Tibial artery (tissue), 4 donors: ENCODE measurements at places on chromosomes 12 and 14.

- no peak for DNase-seq
Measured at GRCh38 chr14:26414926-26415325, 182.9 kb downstream of the NOVA1 start.

DNA sequence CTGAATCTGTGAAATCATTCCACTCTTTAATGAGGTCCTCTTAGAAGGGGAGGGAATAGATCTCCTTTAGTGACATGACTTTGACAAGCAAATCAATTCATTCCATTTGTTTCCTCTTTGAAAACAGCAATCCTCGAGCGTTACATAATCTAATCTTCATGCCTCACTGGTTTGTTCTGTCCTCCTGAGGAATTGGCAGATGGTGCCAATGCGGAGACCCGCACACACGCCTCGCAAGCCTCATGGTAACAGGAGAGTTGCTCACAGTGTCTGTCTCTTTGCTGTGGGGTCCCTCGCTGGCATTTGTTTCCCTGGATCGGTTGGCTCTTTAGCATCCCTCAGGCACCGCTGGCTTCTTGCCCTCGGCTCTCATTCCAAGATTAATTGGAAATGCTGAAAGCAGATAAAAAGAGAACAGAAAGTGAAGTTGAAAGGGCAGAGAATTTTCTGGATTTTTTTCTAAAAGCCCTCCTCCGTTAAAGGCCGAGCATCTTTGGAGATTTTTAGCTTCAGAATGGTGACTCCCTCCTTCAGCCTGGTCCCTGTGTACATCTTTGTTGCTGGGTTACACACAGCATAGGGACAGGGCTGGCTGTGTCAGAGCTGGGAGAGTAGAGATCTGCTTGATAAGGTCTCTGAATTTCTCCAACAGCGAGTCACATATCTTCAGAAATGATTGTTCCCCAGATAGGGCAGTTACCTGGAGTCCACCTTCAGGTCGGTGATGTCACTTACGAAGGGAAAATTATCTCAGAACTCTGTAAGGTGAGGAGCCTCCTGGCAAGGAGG, 10.1 kb upstream of the CABP1 start:
- DNase-seq, result no peak

DNA sequence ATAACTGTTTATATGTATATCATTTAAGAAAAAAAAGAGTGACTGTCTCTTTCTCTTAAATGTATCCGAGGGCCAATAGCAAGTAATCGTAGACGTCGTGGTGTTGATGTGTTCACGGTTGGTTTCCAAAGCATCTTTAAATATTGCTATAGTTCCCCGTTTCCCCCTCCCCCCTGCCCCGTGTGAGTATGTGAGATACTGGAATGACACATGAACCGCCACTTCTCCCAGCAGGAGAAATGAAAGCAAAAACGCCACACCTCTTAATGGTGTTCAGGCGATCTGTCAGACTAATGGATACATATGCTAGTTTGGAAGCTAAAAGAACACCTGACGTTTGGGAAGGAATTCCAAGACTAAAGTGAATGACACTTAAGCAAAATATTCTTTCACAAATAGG, 258.3 kb downstream of the FOXN3 start:
- no peak for DNase-seq

DNA sequence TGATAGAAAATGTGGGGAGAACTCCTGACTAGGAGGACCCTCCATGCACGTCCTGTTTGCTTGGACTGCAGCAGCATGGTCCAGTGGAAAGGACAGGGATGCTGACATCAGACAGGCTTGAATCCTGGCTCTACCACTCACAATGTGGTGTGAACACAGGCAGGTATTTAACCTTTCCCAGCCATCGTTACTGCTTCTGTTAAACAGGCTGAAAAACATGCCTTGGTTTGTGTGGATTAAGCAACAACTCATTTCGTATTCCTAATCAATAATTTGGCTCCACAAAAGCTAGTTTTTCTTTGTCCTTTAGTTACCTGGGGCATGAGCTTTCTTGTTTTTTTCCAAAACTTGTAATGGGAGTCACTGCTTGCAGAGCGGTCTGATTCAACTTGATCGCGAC, 41.0 kb downstream of the APPL2 start:
- no peak for DNase-seq

DNA sequence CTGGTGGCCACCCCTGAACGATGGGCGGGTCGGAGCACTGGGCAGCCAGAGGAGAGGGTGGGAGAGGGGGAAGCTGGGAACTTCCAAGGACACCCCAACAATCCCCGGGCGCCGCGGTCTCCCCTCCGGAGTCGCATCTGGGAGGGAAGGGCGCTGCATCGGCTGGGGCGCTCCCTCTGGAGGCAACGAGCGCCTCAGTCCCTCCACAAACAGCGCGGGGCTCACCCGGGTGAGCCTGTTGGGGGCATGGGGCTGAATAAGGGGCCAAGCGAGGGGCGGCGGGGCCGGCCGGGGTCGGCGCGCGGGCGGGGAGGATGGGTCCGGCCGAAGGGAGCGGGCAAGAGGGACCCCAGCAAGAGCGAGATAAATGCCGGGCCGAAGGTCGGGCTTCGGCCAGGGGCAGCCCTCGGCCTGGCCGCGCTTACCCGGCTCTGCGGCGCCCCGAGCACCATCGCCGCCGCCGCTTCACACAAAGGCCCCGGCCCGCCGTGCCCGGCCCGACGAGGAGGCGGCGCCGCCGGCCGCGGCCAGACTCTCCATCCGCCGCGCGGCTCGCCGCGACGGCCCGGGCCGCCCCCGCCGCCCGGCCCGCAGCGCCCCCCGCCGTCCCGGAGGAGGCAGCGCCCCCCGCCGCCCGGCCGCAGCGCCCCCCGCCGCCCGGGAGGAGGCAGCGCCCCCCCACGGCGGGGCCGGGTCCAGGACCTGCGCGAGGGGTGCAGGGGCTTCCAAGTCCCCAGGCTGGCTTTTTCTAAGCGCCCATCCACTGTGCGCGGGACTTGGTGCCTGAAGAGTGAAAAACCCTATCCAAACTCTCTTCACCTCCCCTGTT, at the start of gene ZBTB39:
TSS of gene ZBTB39 (minus strand) at position 567 of the 829 bp plus-strand sequence. CDS start 1,629 bp downstream, outside the sequence.
- peak; percentile 71 for DNase-seq

DNA sequence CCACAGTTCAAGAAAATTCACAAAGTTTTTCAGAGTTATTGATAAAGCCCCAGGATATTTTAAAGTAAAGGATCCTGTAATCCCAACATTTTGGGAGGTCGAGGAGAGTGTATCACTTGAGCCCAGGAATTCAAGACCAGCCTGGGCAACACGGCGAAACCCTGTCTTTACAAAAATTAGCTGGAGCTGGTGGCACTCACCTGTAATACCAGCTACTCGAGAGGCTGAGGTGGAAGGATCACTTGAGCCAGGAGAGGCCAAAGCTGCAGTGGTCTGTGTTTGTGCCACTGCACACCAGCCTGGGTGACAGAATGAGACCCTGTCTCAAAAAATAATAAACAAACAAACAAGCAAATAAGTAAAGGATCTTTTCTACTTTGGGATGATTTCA, 39.5 kb upstream of the LRRK2 start:
- DNase-seq, result no peak

- no peak for DNase-seq
Measured at GRCh38 chr14:33810308-33810707, 140.6 kb downstream of the EGLN3 start.

DNA sequence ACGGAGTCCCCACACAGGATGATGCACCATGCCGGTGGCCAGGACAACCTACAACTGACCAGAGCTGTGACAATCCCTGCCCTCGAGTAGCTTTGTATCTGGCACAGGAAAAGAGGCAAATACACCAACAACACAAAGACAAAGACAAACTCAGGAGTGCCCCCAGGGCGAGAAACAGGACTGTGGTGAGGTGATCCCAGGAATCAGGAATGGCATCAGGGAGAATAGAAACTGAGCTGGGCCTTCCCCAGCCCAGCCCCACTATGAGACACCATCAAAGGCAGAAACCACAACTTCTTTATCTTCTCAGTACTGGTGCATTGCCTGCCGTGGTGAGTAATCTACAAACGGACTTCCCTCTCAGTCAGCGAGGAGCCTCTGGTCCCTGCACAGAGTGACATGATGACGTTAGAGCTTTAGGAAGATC, 157.7 kb downstream of the TTC7B start:
- DNase-seq, result no peak

DNA sequence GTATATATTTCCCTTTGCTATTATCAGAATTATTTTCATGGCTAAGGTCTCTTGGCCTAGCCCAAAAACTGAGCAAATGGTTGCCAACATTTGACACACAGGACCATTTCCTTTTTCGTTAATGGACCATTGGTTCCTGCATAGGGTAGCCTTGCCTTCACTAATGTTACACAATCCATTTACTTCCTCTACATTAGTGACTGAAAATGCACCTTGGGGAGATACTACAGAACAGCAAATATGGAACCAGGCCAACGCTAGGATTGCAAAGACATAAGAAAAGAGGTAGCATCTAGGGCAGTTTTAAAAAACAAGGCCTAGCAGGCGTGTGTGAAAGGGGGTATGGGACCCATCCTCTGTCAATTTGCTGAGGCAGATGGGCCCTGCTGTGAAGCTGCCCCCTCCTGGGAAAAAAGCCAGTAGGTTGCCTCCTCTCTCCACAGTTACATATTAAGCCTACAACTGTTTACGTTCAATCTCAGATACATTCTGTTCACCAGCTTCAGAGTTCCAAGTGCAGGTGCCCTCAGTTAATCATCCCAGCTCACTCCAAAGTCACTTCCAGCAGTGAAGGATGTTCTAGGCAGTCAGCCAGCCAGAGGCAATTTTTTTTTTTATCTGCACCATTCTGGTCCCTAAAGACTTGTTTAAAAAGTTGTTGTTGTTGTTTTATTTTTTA, 15.0 kb downstream of the AQP6 start:
- DNase-seq, result no peak

DNA sequence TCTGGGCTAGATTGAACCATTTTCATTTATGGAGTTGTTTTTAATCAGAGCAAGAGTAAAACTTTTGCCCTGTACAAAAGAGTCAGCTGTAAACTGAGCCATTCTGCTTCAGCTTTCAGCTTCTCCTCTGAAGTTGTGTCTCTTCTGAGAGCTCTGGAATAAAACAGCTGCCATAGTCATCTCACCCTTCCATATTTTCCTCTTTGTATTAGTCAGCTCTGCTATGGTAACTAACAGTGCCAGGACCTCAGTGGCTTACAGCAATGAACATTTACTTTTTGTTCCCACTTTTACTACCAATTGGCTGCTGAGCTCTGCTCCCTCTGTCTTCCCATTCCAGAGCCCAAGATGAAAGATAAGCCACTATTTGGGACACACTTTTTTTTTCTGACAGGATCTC, 178.5 kb downstream of the DAD1 start:
- no peak for DNase-seq

- no peak for DNase-seq
Measured at GRCh38 chr12:116610971-116611541, 51.9 kb downstream of the MAP1LC3B2 start.

DNA sequence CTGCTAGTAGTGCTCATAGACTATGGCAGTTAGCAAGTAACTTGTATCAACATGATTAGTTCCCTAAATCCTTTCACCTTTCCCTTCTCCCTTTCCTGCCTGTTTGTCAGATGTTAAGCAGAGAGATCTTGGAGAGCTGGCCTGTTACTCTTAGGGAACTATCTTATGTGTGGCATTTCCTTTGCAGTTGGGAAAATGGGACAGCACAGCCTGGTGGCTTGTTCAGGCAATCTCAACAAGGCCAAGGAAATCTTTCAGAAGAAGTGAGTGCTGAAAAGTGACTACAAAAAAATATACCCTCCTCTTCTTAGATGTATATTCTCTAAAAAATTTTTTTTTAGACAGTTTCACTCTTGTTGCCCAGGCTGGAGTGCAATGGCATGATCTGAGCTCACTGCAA, 7.4 kb downstream of the PARP2 start:
- no peak for DNase-seq

- DNase-seq, result no peak
Measured at GRCh38 chr14:58501214-58501816, 73.8 kb downstream of the KIAA0586 start.
